ENCODE measurements at places on chromosomes 4 and X.

DNA sequence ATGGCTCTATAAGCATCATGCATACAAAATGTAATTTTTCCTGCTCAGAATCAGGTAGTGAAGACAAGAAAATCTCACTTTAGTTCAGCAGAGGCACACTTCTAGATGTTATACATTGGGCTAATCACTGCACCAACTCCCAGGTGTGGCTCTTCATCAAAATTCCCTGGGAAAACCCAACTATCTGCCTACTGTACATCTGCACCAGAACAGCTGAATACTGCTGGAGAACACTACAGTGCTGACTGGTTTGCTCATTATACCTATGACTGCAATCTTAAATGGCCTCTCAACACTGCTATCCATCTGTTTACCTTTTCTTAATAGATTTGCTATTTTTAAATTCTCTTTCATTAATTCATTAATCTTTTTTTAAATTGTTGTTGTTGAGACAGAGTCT lies 92.0 kb downstream of the UGT8 start:
- DNase-seq, result no peak

DNA sequence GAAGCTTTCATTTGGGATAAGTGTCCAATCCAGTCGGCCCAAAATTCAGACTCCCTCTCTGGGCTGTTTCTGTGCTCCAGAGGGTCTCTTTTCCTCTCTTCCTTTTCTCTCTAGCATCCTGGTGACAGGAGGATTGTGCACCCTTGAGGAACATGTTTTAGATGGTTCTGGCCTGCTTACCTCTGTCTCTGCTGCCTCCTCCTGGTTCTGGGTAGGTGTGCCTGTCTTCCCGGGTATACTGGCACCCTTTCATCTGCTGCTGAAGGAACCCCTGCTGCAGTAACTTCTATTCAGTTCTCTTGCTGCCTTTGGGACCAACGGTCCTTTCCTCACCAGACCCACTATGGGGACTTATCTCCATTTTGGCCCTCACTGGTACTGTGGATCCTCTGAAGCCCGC lies 53.2 kb downstream of the HMGB2 start:
- DNase-seq, result no peak

GRCh38 chr4:10182446-10183424 lies 66.1 kb upstream of the WDR1 start:
- DNase-seq, result peak; percentile 55

GRCh38 chrX:10156199-10157031 lies at the start of gene CLCN4:
CLCN4 (plus strand) TSS chrX:10156975; CDS start chrX:10185033, 28,058 bp downstream.
- DNase-seq, result no peak

GRCh38 chrX:17860811-17861488 lies at the start of gene RAI2:
RAI2 (minus strand) TSS chrX:17861298; CDS start chrX:17802010, 59,288 bp downstream.
- peak; percentile 3 for DNase-seq

- DNase-seq, result peak; percentile 46
Observed at GRCh38 chrX:54042609-54043021, 1.7 kb downstream of the PHF8 start.

- no peak for DNase-seq
Observed at GRCh38 chrX:31147175-31147574, 75.3 kb upstream of the FTHL17 start.

GRCh38 chr4:122681568-122681967 lies 50.9 kb upstream of the BBS12 start:
- no peak for DNase-seq

DNA sequence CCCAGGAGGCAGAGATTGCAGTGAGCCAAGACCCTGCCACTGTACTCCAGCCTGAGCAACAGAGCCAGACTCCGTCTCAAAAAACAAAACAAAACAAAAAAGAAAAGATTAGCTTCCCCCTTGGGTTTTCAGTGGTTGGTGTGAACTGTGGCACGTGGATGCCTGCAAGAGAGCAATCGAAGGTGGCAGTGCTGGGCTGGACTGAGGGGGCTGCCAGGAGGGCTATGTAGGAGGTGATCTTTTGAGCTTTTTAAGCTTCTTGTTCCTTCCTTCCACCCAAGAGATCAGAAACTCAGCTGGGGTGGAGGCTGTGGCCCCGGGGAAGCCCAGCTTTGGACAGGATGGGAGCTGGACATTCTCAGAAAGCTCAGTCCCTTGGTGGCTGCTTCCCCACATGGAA lies 49.6 kb downstream of the PRPS1 start:
- DNase-seq, result no peak

- DNase-seq, result no peak
Observed at GRCh38 chrX:39507617-39508299, 590.0 kb downstream of the BCOR start.

DNA sequence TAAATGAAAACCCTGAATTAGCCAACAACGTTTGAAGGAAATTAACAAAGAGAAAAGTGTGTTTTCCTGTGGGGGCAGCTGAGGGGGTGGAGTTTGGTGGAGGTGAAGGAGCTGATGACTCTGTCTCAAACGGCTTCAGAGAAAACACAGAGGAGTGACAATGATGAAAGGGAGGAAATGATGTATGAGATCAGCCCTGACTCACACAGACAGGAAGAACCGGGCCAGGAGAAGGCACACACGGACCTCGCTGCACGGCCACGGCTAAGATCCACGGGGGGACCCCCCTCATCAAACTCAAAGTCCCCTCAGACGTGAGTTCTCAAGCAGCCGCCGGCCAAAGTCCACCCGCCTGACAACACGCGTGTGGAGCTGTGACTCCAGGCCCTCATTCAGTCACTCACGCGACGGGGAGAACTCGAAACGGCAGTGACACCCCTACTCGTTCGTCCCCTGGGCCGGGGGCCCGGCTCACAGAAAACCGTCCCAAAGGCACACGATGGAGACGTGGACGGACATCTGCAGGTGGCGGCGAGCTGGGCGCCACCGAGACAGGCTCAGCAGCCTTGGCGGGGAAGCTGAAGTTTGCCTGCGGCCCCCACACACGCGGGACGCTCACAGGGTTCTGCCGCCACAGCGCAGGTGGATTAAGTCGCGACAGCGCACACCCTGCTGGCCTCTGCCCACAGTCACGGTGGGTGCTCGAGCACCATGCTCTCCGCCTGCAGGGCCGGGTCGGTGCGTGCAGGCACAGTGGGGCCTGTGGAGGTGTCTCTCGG lies 28.8 kb downstream of the PPP2R3B start:
- peak; percentile 77 for DNase-seq

- DNase-seq, result no peak
Observed at GRCh38 chrX:40570346-40571093, 10.2 kb upstream of the ATP6AP2 start.

DNA sequence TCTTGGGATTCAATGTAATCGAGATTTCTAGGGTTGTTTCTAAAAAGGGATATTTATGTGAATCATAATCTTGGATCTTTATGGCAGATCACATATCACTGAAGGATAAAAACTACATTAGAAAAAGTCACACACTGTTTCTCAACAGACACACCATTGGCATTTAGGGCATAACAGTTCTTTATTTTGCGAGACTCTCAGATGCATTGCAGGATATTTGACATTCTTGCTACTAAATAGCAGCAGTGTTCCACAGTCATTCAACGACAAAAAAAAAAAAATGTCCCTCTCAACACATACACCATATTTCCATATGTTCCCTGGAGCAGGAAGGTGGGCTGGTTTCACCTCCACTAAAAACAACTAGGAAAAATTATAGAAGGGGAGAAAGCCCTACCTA lies 243.4 kb upstream of the PCDH18 start:
- DNase-seq, result no peak

GRCh38 chrX:120145295-120145925 lies 13.0 kb upstream of the RHOXF2 start:
- no peak for DNase-seq

DNA sequence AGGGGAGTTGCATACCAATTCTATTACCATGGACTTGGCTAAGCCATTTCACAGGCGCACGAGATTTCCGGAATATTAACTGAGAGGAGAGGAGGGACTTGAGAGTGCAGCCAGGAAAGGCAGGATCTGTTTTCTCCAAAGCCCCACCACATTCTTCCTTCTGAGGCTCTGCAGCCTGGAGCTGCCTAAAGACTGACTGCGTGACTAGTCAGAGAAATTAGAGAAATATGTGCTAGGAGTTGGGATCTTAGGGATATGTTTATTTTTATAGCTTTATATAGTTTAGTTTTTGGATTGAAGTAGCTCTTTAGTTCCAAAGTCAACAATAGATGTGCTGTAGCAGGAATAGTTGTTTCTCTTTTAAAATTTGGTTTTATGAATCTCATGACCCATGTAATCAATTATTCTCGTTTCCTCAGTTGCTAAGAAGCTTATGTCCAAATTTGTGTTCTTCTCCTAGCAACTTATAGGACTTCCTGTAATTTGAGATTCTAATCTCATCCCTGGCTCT lies 300.1 kb upstream of the DDX53 start:
- DNase-seq, result no peak

- DNase-seq, result no peak
Observed at GRCh38 chr4:24840362-24840761, 45.0 kb downstream of the SOD3 start.

DNA sequence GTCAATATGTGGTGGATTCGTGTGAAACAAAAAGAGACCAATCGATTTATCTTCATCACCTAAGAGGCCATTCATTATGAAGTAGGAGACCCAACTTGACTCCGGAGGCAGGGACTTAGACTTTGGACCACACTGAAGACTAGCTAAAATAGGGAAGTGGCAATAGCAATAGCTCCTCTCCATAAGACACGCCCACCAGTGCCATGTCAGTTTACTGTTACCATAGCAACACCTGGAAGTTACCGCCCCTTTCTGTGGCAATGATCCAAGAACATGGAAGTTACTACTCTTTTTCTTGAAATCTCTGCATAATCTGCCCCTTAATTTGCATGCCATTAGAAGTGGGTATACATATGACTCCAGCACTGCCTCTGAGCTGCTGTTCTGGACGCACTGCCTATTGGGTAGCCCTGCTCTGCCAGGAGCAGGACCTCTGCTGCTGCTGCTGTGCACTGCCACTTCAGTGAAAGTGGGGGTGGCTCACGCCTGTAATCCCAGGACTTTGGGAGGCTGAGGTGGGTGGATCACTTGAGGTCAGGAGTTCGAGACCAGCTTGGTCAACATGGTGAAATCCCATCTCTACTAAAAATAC lies 163.2 kb downstream of the PRKX start:
- no peak for DNase-seq

- DNase-seq, result peak; percentile 97
Observed at GRCh38 chr4:40672528-40673522, 43.2 kb upstream of the RBM47 start.

GRCh38 chr4:89681219-89681618 lies 155.7 kb downstream of the SNCA start:
- no peak for DNase-seq
